ENCODE measurements at places on chromosomes 7 and 10.

DNA sequence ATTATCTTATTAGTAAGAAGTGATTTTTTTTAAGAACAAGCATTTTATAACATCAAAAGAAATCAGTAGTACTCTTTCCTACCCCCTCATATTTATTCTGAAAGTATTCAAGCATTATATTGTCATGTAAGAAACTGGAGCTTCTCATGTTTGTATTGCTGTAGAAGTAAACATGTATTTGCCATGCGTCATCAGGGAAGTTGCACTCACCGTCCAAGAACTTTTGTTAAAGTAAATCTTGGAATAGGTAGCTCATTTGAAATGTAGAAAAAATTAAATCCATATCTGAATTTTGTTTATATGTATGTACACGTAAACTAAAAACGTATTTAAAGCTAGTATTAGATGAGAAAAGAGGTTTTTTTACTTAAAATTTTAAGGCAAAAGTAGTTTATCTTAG is 96.8 kb downstream of the PTEN start:
- DNase-seq = no peak

GRCh38 chr7:144011458-144012230 is 11.5 kb downstream of the OR6B1 start:
- DNase-seq = no peak

DNA sequence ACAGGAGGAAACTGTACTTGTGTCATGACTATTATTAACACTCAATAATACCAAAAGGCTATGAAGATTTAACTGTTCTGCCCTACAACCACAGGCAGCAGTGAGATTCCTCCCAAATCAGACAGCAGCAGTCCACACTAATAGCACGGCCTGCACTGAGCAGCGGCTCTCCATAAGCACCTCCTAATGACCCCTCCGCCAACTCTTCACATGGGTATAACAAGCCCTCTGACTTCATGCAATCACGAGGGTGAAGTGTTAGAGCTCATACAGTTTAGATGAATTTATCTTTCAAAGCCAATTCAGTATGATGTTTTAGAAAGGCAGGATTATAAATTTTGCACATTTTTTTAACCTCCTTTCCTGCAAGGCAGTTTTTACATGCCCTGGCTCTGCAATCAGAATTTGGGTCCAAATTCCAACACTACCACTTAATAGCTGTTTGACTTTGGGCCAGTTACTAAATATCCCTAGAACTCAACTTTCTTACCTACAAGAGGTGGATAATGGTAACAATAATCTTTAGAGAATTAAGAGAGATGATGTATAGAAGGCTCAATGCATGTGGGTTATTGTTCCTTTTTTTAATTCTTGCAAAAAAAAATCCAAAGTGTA is 617.1 kb downstream of the KCNMA1 start:
- no peak for DNase-seq

DNA sequence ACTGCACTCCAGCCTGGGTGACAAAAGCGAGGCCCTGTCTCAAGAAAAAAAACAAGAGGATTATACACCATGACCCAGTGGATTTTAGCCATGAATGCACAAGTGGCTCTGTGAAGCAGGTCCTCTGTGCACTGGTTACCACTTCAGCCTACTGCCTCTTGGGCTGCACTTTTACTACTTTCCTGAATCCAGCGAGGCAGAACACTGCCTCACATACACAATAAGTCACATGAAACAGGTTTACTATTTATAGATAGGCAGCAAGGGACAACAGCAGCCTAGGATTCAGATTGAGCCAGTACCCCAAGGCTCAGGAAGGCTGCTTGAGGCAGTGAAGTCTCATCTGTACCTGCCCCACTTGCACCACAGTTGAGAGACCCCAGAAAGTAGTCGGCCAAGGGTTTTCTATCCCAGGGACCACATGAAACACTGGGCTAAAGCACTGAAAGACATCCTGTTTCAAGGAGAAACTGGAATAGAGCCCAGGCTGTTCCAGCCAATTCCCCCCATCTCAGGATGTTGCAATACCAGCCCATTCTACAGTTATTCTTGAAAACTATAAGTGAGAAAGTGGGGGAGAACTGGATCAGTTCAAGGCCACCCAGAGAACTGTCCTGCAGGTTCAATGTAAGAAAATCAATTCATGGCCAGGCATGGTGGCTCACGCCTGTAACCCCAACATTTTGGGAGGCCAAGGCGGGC is 10.3 kb upstream of the OGDH start:
- no peak for DNase-seq

DNA sequence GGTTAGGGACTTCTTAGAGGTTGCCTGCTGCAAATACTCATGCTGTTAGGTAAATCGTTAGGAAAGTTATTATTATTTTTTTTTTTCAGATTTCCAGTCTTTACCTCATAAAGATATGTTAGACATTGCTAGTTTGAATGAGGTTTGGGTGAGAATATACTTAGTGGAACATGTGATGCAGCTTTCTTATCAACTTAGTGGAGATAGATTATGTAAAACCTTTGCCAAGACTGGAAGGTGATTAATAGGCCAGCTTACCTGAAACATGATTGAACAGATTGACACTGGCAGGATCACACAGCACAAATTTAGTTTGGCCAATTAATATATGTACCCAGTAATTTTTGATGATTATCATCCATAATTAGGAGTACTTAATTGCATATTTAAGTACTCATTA is 32.3 kb downstream of the ADD3 start:
- no peak for DNase-seq

GRCh38 chr10:60170250-60170649 is 219.4 kb downstream of the ANK3 start:
- DNase-seq = no peak

GRCh38 chr10:75654171-75654771 is 222.8 kb downstream of the LRMDA start:
- no peak for DNase-seq

- DNase-seq = no peak
Observed at GRCh38 chr10:112851181-112851580, 98.9 kb upstream of the TCF7L2 start.

DNA sequence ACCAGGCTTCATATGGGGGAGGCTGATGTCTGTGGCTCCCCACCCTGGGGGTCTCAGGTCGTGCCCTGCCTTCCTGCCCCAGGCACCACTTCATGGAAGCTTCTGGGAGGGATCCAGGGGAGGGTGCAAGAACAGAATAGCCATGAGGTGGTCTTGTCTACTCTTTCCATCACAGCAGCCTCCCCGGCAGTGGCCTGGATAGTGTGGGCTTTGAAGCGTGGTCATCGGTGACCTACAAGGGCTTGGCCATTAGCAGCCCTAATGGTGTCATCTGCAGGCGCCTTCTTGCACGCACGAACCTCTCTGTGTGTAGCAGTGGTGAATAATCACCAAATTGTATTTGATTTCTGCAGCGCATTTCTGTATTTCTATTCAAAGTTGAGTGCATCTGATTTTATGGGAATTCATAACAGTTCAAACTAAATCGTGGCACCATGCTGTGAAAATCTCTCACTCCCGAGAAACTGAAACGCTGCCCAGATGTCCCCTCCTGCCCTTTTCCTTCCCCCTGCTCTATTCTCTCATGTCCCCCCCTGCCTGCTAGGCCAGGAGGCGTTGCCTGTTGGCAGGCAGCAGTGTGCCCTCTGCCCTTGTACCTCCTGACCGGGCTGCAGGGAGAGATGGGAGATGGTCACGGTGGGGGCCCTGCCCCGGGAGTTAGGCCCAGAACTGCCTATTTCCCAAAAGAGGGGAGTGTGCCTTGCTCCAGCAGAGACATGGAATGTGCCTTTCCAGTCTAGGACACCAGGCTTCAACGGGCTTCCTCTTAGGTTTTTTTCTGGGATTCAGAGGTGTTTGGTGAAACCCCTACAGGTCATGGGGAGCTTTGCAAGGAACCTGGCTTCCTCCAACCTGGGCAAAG is 34.8 kb downstream of the CDH23 start:
- DNase-seq = no peak

GRCh38 chr7:95772771-95773581 is 622 bp downstream of the DYNC1I1 start:
- no peak for DNase-seq

DNA sequence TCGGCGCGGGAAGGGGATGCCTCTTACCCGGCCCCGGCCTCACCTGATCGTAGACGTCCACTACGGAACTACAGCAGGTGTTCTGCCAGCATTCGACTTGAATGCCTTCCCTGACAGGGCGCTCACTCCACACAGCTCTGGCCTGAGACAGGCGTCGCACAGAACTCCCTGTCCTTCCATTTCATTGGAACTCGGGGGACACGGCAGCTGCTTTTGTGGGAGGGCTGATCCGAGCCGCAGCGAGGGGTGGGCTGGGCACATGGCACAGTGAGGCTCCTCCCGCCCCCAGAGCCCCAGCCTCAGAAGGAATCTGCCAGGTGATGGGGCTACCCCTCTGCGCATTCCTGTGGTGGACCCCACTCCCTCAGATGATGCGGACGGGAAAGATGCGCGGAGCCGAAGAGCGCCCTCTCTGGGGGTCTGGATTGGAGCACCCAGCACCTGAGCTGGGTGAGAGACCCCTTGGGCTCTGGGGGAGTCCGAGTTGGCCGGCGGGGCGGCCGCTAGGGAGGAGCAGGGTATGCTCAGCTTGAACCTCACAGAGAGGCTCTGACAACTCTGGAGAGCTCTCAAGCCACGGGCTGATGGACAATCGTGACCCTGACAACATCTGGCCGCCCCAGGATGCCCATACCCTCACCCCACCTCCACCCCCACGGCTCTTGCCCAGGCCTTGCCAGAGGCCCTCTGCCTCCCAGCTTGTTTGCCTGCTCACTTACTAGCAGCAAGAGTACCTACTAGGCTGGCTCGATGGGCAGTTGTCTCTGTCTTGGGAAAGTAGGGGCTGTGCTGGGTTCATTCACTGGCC is 36.6 kb downstream of the RASGEF1A start:
- DNase-seq = no peak

- no peak for DNase-seq
Observed at GRCh38 chr7:130897515-130898419, 163.8 kb upstream of the KLF14 start.

GRCh38 chr10:117552156-117552631 is 9.6 kb downstream of the EMX2 start:
- DNase-seq = no peak

- no peak for DNase-seq
Observed at GRCh38 chr10:82924711-82925110, 1049.7 kb downstream of the NRG3 start.

- no peak for DNase-seq
Observed at GRCh38 chr7:128032605-128033235, 1.5 kb upstream of the LRRC4 start.

GRCh38 chr10:108450280-108450679 is 1285.8 kb upstream of the SORCS1 start:
- no peak for DNase-seq

- DNase-seq = no peak
Observed at GRCh38 chr7:46661431-46661830, 740.4 kb upstream of the IGFBP3 start.

DNA sequence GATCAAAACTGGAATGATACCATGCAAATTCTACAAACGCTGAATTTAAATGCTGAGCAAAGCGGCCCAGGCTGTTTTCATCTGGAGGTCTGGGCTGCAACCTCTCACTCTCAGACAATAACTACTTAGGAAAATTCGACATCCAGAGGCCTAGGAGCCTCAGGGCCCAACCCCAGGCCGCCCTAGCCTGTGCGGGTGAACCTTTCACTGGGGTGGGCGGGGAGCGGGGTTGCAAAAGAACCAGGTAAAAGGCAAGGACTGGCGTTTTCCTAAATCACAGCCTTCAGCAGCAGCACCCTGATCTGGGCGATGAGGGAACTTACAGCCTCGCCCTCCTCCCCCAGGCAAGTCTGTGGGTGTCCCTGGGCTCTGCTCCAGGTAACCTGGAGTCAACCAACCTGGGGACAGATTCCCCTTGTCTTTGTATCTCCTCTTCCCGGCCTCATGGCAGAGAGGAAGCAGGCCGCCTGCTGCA is 33.4 kb downstream of the CALML5 start:
- DNase-seq = no peak

GRCh38 chr7:80210400-80210799 is 75.8 kb downstream of the GNAI1 start:
- no peak for DNase-seq

DNA sequence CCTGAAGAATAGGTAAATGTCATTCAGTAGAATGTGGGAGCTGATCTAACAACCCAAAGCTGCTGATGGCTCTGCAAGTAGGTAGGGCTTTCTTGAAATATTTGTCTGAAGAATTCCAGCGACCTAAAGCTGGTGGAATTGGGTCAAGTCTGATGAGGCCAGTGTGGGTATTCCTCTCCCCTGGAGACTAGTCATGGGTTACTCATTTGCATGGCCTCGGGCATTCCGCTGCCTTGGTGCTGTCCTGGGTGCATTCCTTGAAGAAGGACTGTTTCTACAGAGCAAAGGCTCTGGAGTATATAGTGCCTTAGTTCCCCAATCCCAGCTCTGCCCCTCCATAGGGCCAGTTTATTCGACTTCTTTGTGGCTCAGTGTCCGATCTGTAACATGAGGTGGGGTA is 19.2 kb downstream of the PDK4 start:
- DNase-seq = no peak

- no peak for DNase-seq
Observed at GRCh38 chr7:46213154-46213537, 292.1 kb upstream of the IGFBP3 start.

GRCh38 chr10:123911866-123912265 is 20.3 kb upstream of the CPXM2 start:
- DNase-seq = no peak

- peak; percentile 68 for DNase-seq
Observed at GRCh38 chr7:48388911-48389310, 217.7 kb downstream of the ABCA13 start.

DNA sequence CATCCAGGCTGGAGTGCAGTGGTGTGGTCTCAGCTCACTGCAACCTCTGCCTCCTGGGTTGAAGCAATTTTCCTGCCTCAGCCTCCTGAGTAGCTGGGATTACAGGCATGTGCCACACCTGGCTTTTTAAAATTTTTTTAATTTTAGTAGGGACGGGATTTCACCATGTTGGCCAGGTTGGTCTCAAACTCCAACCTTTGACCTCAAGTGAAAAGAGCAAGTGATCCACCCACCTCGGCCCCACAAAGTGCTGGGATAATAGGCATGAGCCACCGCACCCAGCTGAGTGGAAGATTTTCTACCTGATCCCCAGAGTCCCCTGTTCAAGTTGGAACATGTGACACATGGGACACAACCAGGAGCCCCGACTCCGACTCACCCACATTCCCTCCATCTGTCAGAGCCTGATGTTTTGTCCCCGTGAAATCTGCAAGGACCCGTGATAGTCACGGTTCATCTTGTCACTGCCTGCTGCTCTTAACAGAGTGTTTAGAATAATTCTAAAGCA is 104.5 kb downstream of the SMURF1 start:
- no peak for DNase-seq

GRCh38 chr10:43252783-43253341 is 14.0 kb downstream of the RASGEF1A start:
- no peak for DNase-seq
